ENCODE measurements at places on chromosomes 11 and 22.

GRCh38 chr22:38081941-38082828 lies 1.8 kb downstream of the SLC16A8 start:
- no peak for DNase-seq

DNA sequence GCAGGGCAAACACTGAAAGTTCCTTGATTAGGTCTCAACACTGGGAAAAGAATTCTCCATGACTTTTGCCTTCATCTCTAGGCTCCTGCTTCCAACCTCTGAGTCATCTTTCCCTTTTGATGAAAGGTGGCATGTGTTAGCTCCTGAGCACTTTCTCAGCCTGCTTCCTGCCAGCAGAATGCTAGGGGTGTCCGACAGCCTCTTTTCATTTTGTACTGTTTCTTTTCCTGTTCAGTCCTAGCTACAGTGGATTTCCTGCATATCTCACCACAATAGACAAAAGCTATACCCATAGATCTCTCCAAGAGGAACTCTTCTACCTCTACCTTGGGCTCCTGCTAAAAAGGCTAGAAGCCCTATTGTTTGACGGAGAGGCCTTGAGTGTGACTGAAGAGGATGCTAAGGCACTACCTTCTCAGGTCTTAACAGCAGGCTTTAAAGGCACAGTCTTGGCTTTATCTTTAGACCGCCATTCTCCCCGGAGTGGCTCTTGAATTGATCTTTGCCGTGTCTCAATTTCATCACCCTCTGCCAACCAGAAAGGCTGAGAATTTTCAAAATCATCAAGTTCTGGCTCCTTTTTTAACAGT lies 145.5 kb downstream of the RBFOX2 start:
- no peak for DNase-seq

DNA sequence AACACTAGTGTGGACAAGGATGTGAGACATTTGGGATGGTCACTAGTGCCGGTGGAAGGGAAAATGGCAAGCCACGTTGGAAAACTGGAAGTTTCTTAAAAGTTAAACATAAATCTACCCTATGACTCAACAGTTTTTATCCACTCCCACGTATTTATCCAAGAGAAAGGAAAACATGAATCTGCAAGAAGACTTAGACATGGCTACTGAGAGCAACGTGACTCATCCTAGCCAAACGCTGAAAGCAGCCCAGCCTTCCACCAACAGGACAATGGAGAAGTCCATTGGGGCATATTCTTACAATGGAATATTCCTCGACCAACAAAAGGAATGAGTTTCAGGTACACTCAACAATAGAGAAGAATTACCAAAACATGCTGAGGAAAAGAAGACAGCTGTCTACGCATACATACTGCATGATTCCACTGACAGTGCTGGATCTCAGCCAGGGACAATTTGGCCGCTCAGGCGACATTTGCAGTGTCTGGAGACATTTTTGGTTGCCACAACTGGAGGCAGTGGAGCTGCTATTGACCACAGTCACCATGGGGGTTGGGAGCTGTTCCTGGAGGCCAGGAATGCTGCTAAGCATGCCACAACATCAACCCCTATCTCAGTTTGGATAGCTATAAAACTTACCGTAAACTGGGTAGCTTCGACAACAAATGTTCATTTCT lies 21.2 kb downstream of the SYT13 start:
- DNase-seq: no peak

- DNase-seq: no peak
Measured at GRCh38 chr11:93123351-93123898, 74.4 kb downstream of the SLC36A4 start.

GRCh38 chr11:96506041-96506440 lies 116.2 kb downstream of the JRKL start:
- DNase-seq: no peak

- DNase-seq: no peak
Measured at GRCh38 chr11:88282747-88283515, 54.6 kb downstream of the CTSC start.

GRCh38 chr22:49544286-49544685 lies 283.4 kb downstream of the BRD1 start:
- no peak for DNase-seq

- DNase-seq: no peak
Measured at GRCh38 chr22:23531966-23532705, 48.0 kb downstream of the IGLL1 start.

- DNase-seq: peak; percentile 35
Measured at GRCh38 chr11:47981667-47982404, 1.5 kb downstream of the PTPRJ start.

- peak; percentile 81 for DNase-seq
Measured at GRCh38 chr22:19730655-19731360, 7.5 kb downstream of the GP1BB start.

DNA sequence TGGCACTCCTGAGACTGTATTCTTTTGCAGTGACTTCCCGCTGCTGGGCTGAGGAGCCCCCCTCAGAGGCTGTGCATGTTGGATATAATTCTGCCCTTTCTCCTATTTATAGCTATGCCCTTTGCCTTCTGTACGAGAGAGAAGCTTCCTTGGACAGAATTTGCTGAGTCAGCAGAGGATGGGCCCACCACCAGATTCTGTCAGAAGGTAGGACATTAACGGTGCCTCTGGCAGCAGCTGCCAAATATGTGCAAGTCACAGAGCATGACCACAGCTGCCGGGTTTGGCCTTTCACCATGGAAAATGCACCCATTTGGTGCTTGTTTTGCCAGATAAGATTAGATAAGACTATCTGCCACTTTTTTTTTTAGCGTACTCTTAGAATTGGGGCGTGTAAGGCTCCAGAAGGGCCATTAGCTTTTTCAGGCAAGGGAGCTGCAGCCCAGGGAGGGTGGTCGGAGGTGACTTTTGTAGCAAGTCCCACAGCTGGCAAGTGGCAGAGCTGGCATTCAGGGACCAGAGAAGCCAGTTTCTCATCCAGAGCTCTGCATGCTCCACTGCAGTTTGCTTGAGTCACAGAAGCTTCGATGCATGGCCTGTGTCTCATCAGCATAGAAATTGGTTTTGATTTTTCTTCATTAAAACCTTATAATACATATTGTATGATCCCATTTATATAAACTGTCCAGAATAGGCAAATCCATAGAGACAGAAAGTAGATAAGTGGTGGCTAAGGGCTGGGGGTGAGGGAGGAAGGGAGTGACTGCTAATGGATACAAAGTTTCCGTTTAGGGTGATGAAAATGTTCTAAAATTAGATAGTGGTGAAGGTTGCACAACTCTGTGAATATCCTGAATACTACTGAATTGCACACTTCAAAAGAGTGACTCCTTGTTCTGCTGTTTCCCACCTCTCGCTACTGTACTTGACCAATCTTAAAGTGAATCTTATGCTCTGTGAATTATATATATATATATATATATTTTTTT lies 15.8 kb downstream of the UPB1 start:
- peak; percentile 23 for DNase-seq

DNA sequence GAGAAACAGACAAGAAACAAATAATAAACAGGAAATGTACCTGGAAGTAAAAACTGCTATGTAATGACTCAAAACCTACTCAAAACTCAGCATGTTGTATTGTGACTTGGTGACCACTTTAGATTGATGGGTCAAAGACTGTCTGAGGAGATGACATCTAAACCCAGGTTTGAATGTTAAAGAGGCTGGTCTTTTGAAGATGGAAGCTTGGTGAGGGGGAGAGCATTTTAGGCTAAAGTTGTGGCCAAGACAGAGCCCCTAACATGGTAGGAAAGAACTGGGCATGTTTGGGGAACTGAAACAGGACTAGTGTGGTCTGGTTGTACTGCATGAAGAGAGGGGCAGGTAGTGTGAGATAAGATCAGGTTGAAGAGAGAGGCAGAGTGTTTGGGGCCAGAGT lies 85.3 kb upstream of the MYO18B start:
- DNase-seq: no peak

DNA sequence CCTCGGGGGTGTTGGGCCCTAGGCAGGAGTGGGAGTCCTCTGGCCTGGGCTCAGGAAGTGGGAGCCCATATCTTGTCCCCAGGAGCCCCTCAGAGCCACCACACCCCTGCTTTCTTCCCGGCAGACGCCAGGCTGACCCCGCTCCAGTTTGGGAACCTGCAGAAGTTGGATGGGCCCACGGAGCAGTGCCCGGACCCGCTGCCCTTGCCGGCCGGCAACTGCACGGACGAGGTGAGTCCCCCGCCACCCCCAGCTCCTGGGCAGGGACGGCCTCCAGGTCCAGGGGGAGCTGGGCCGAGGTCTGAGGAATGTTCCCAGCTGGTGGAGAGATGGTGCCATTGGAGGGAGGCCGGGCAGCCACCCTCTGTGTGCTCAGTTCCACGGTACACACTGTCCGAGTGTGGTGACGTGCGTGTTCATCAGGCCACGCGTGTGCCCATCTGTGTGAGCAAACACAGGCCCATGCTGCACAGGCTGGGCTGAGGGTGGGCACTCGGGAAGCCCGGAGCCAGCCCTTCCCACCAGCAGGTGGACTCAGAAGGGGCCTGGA lies 4.8 kb downstream of the MUC5B start:
- no peak for DNase-seq

- DNase-seq: peak; percentile 73
Measured at GRCh38 chr22:44180706-44181032, at the start of gene PARVG. Gene PARVG (plus strand): TSS chr22:44180925. CDS start chr22:44183330, 2,405 bp downstream.

GRCh38 chr11:79116600-79116999 lies 324.2 kb downstream of the TENM4 start:
- no peak for DNase-seq

GRCh38 chr22:38218661-38219622 lies 17.1 kb downstream of the MAFF start:
- peak; percentile 44 for DNase-seq

DNA sequence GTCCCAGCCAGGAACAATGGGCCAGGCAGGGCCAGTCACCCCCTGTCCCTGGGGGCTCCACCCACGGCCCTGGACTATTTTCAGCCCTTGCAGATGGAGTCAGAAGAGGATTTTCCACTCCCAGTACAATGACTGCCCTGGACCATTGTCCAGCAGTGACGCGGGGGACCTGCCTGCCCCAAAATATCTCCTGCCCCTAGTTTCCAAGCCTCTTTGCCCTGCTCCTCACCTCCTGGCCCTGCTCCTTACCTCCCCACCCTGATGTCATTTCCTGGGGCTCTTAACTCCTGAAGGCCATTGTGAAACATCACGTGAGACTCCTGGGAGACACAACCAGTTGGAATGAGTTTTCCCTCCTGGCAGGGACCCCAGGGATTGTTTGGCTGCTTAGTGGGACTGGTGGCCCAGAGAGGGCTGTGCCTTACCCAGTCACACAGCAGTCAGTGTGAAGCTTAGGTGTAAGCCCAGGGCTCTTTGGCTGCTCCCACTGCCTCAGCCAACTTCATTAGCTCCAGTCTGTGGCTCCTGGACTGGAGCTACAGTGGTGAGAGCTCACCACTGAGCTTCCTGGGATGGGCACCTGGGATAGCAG lies 22.2 kb downstream of the P2RY2 start:
- DNase-seq: no peak

DNA sequence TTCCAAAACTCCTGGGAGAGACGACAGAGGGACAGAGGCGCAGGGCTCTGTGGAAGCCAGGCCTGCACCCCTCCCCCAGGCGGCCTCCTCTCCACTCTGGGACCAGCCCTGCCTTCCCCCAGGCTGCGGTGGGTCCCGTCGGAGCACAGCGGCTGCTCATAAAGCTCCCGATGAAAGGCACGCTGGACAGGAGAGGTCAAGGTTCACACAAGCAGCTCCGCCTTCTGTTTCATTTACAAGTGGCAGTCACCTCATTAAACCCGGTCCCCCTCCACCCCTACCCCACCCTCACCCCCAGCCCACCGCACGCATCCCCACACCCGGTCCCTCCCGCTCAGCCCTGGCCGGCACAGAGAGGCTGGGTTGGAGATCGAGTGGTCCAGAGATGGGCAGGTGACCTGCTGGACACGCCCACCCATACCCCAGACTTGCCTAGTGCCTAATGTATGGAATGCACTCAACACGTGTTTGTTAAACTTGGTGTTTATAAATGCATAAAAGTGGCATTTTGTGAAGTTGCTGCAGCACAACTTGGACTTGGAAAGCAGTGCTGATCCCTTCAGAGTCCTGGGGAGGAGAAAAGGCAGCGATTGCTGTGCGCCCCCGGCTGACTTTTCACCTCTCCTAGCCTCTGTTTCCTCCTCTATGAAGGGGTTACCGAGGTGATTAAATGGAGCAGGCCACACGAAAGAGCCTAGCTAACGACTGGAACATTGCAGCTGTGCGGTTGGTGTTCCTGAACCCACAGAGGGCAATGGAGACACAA lies 26.0 kb downstream of the RPUSD4 start:
- no peak for DNase-seq

GRCh38 chr11:124657904-124658303 lies 15.6 kb downstream of the SIAE start:
- DNase-seq: no peak

DNA sequence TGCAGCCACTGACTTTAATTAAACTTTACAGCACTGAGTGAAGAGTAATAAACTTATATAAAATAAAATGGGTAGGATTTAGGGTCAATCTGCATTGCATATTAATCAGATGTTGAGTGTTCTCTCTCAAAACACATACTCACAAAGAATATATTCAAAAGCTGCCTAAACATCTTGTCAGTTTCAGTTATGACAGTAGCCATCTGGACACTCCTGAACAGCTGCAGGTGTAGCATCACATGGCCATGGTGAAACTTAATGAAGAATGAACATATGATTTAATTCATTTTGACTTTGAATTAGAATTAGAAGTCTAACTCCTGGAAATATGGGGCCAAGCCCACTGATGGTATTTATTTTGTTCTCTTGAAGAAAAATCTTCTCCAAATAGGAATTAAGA lies 684.3 kb upstream of the RAG2 start:
- DNase-seq: no peak

GRCh38 chr11:86124251-86125233 lies 55.7 kb upstream of the PICALM start:
- DNase-seq: no peak

- DNase-seq: no peak
Measured at GRCh38 chr22:45993143-45993692, 16.3 kb upstream of the WNT7B start.

DNA sequence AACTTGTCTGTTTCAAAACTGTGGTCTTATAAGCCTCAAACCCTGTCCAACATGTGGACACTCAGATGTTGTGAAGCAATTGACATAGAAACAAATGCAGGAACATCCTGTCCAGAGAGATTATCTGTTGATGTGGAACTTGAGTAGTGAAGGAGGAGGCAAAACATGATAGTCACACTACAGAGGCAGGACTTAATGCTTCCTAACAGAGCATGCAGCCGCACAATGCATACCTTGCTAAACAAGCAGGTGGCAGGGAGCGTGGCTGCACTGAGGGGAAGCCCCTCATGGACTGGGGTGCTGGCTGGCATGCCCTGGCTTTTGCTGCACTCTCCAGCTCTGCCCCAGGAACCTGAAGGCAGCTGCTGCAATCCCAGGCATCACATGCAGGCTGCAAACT lies 5.3 kb downstream of the C22orf39 start:
- DNase-seq: no peak

- no peak for DNase-seq
Measured at GRCh38 chr11:11836676-11837231, 5.0 kb upstream of the USP47 start.

- DNase-seq: no peak
Measured at GRCh38 chr11:65826984-65827735, 6.6 kb upstream of the SNX32 start.

GRCh38 chr22:49062155-49062801 lies 765.4 kb downstream of the BRD1 start:
- no peak for DNase-seq

Data from CD4-positive, alpha-beta T cell treated with Interleukin-4 for 1 hour (primary cell).